ENCODE measurements at places on chromosomes 7 and 10. TPM values are rescaled to one million over a fixed set of nuclear protein-coding genes. Genes with fewer than 3 reads are reported as not detected.

GRCh38 chr10:94320285-94320914 lies 42.3 kb downstream of the NOC3L start:
- DNase-seq: peak; percentile 70

GRCh38 chr10:104582602-104582951 lies 58.5 kb upstream of the SORCS3 start:
- no peak for DNase-seq

DNA sequence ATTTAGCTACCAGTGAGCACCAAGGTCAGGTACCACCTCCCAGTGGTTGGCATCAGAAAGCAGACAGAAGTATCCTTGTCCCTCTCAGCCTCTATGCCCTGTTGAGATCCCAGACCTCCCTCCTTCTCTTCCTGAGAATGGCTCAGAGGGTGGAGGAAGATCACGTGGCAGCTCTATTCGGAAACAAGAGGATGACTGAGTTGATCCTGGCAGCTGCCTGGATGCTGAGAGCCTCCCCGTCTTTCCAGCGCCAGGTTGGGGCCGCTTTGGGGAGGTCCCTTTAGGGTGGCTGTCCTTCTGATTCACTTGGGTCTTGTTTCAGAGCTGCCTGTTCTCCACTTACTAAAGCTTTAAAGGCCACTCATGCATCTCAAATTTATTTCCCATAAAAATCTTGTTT lies 36.9 kb upstream of the NPFFR1 start:
- no peak for DNase-seq

DNA sequence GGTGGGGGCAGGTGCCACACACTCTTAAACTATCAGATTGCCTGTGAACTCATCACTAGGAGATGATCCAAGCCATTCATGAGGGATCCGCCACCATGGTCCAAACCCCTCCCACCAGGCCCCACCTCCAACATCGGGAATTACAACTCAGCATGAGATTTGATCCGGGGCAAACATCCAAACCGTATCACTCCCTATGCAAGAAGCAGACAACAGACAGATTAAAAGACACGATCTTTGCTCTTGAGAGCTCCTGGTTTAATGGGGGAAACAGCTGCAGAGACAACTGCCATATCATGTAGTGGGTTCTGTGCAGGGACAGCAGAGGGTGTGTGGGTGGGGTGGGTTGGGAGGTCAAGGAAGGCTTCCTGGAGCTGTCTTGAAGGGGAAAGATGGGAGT lies 123.6 kb downstream of the EMX2 start:
- no peak for DNase-seq

GRCh38 chr10:71923138-71923692 lies 41.0 kb upstream of the CHST3 start:
- DNase-seq: no peak

The RBM20 gene
- total RNA-seq: 2.8 TPM

- no peak for DNase-seq
Observed at GRCh38 chr10:48614481-48615390, 9.9 kb upstream of the ARHGAP22 start.

All from prostate gland (tissue), 2 donors.